ENCODE measurements at places on chromosomes 5 and 9.

- peak; percentile 32 for DNase-seq
Measured at GRCh38 chr5:66354422-66354821, 210.3 kb downstream of the SREK1 start.

DNA sequence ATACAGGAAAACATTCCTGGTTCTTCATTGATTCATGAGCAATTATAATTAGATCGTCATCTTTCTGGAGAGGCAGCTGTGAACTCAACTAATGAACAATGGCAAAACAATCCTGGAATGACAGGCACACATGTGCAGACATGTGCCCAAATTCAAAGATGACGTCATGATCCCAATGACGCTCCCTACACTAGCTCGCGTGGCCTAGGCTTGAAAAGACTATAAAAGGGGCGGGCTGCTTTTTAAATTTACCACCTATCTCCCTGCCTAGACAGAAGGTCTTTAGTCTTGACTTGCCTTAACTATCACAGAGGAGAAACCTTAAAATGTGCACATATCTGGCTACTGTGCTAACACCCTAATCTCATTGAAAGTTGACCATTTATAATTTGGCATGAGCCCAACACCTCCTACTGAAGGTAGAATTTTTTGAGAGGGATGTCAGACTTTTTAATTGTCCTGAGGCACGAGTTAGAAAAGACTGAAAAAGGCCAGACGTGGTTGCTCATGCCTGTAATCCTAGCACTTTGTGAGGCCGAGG is 88.2 kb downstream of the PRRT1B start:
- no peak for DNase-seq

- DNase-seq = no peak
Measured at GRCh38 chr5:33205727-33206410, 234.9 kb upstream of the TARS1 start.

DNA sequence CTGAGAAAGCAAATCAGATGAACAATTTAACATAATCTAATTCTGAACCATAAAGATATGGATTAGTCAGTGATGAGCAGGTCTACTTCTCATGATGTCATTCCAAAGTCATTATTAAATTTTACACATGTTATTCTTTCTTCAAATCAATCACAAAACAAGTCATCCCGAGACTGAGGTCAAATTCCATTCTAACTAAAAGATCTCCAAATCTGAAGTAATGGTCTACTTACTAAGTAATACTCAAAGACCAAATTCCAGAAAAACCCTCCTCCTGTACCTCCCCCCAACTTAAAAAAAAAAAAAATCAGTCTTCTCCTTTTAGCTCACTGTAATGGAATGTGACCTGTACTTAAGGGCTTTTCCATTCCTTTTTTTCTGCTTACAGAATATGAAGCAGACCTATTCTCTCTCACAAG is 4.7 kb downstream of the PFDN1 start:
- DNase-seq = no peak

DNA sequence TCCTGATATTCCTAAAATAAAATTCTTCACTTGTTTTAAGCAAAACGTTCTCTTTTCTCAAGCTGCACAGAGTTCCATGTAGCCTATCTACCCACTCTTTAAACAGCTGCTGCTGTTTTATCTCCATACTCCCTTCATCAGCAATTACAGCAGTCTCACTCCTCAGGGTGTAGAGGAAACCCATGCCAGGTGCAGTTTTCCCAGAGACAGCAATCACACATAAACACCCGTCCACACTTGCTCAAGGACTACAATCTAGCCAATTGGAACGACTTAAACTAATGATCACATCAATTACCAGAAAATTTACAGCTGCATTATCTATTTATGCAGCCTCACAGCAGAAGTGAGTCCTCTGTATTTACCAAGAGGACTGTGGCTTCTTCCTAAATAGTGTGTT is 141.7 kb downstream of the HTR1A start:
- DNase-seq = no peak

DNA sequence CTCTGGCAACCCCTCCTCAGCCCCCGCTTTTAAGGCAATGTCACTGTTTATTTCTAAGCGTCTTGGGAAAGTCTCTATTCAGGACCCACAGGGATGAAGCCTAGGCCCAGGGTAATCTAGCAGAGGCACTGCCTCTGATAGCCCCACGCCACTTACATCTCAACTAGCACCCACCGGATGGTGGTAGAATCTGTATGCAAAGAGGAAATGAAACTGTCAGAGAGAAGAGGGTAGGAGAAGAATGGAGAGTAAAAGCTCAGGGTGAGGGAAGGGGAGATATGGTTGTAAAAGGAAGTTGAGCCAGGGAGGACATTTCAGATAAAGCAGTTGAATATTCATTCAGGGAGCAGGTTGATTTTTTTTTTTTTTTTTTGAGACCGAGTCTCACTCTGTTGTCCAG is 3.0 kb downstream of the FRRS1L start:
- no peak for DNase-seq

GRCh38 chr9:16499892-16500291 is 370.6 kb downstream of the BNC2 start:
- DNase-seq = no peak

- DNase-seq = no peak
Measured at GRCh38 chr5:59209758-59210359, 627.0 kb downstream of the RAB3C start.

DNA sequence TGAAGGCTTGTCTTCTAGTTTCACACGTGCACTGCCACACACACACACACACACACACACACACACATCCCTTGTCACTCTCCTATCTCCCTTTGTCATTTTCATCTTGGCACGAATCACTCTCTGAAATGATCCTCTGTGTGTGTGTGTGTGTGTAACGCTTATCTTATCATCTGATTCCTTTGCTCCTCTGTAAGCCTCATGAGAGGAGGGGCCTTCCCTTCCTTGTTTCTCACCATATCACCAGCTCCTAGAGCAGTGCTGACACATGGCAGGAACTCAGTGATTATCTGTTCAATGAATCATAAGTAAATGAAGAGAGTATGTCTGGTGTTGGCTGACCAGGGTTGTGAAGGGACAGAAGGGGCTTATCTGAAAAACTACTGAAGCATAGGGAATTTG is 53.3 kb downstream of the PDE4D start:
- DNase-seq = peak; percentile 66

DNA sequence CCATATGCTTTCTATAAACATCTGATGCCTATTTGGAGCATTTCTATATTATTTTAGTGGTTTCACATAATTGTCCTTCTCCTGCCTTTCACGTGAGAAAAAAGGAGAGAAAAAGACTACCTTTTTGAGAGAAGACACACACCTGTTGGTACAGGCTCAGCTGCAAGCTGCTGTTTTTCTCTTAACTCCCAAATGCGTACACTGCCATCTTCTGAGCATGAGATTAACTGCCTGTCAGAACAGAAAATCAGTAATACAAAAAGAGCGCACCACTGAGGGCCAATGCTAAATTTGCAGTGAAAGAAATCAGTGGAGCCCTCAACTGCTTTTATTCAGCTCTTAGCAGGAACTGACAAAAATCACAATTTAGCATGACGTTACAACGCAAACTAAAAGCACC is 54.9 kb downstream of the WDR41 start:
- DNase-seq = no peak

DNA sequence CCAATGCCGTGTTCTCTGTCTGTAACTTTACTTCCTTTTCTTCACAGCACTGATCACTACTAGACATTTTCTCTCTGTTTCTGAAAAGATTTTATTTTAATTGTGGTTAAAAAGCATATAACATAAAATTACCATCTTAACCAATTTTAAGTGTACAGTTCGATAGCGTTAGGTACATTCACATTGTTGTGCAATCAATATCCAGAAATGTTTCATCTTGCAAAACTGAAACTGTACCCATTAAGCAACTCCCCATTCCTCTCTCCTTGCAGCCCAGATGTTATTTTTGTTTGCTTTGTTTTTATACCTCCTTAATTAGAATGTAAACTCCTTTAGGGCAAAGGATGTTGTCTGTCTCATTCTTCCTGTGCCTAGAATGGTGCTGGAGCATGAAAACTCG is 47.5 kb downstream of the COL27A1 start:
- no peak for DNase-seq

- no peak for DNase-seq
Measured at GRCh38 chr5:131536211-131536826, 98.7 kb downstream of the RAPGEF6 start.

DNA sequence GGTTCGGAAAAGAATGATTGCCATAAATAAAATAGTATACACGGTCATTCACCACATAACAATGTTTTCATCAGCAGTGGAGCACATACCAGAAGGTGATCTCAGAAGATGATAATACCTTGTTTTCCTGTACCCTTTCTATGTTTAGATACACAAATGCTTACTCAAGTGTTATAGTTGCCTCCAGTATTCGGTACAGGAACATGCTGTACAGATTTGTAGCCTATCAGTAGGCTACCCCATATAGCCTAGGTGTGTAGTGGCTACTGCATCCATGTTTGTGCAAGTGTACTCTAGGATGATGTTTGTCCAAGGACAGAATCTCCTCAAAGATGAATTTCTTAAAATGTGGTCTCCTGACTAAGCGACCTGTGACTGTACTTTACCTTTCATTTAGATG is 59.2 kb downstream of the ICE1 start:
- no peak for DNase-seq

DNA sequence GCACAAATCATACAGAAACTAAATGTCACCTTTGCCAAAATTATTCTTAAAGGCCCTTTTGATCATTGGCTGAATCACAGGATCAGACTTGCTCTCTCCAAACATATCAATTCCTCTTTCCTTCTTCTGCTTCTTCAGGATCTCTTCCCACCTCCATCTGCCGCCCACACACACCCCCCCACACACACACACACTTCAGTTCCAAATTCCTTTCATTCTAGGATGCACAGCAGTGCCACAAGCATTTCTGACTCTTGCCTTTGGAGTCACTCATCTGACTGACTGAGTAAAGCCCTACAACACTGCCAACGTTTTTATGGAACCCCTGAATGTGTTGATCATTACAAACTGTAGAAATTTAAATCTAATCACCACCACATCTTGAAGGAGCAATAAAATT is 22.9 kb downstream of the DNAH5 start:
- DNase-seq = no peak

DNA sequence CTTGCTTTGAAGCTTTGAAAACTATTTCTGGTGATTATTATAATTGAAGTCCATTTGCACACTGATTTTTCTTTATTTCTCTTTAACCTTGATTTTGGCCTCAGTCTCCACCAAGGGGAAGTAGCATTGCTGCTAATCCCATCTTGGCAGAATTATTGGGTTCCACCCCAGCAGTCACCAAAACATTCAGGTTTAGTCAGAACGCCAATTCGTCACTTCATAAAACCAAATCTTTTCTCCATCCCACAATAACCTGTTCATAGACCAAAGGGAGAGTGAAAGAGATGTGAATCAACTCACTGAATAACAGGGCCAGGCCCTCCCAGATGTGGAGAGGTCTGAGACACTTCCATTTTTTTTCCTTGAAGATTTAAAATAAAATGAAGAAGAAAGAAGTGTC is 95.1 kb upstream of the VCAN start:
- DNase-seq = no peak

- DNase-seq = no peak
Measured at GRCh38 chr5:124397317-124397716, 349.1 kb downstream of the ZNF608 start.

GRCh38 chr5:175107028-175107588 is 336.9 kb downstream of the DRD1 start:
- no peak for DNase-seq

DNA sequence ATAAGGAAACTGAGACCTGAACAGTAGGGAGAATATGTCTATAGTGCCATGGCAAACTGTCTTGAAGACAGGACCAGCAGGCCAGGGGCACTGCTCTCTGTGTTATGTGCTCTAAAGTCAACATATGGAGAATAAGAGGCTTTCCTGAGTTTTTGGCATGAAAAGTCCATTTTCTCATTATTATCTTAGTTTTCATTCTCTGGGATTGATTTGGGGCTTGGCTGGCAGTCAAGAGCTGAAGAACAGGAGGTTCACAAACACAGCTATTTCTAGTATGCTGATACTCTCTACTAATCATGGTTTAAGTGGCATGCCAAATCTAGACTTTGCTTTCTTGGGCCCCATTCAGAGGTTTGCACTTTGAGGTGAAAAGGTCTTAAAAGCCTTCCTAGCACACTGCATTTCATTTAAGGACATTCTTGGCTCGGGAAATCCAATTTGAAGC is 404.4 kb downstream of the ZNF608 start:
- DNase-seq = no peak

GRCh38 chr9:89543111-89543510 is 45.2 kb upstream of the SEMA4D start:
- no peak for DNase-seq

GRCh38 chr9:131651160-131651559 is 88.7 kb downstream of the RAPGEF1 start:
- no peak for DNase-seq

DNA sequence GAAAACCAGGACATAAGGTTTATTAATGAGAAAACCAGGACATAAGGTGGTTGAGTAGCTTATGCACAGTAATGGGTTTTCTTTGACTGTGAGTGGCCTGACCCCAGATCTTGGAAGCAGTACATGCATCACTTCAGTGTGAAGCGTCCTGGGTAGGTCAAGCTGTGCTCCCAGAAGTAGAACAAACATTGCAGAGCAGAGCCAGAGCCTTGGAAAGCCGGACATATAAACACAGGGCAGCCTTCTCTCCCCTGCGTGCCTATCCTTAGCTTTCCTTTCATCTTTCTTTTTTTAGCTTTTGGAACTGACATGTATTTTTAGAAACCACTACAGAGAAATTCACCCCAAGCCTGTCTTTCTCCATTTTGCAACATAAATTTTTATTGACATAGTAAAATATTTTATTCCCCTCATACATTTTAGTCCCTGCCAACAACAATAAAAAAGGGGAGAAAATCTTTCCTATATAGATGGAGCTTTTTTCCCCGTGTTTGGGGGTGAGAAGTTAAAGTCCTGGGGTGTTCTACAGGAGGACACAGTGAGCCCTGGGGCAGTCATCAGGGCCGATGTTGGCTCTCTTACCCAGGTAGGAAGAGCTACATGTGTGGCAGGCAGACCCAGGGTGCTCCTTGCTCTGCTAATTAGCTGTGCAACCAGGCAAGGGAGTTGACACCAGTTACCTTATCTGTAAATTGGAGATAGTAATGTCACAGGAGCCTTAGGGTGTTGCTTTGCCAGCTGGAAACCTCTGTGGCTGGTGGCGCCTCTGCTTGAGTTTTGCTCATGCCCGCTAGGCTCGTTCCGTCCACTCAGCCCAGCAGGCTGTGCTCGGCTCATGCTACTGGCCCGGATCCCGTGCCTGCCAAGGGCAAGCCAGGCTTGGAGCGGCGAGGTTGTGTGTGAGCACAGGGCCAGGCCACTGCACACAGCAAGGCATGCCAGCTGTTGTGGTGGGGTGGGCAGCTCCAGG is 389.6 kb downstream of the KDM4C start:
- no peak for DNase-seq

GRCh38 chr9:112443200-112443599 is 43.4 kb upstream of the KIAA1958 start:
- DNase-seq = no peak

- no peak for DNase-seq
Measured at GRCh38 chr9:8632493-8632892, 832.9 kb upstream of the DMAC1 start.

- DNase-seq = no peak
Measured at GRCh38 chr9:33108472-33108871, 32.0 kb upstream of the SMU1 start.
